ENCODE measurements at places on chromosomes 12 and 14.

GRCh38 chr12:50234347-50234746 lies 49.0 kb downstream of the LIMA1 start:
- no peak for DNase-seq

DNA sequence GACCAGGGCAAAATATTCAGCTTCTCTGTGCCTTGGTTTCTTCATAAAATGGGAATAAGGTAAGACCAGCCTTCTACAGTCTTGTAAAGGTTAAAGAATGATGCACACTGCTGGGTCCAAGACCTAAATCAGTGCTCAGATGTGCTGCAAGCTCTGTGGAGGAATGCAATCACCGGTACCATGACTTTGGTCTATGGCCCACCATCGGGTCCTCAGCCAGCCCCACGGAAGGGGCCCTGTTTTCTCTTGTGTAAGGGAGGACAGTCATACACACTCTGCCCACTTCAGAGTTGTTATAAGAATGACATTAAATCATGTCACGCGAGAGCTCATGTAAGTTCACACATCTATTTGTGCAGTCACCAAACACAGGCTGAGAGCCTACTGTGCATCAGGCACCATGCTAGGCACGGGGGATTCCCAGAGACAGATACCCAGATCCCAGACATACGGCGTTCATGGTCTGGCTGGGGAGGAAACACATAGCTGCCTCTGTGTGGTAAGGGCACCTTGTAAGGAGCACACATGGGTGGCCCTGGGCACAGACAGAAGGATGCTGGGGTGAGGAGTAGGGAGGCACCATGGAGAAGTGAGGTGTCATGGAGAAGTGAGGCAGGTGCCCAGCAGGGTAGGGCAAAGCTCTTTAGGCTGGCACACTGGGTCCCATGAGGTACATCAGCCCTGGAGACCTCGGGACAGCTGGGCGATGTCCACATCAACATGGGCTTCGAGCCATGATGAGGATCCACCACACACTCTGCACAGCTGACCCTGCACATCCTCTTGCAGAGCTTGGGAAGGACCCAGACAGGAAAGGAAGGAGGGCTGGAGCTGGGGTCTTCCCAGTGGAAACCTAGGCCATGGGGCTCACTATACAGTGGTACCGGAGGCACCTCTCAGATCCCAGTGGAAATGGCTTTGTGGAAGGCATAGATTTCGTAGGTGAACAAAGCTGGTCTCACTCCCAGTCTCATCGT lies 190.4 kb upstream of the DIO3 start:
- DNase-seq, result no peak

- DNase-seq, result no peak
Measured at GRCh38 chr12:132631666-132632065, 13.1 kb downstream of the P2RX2 start.

DNA sequence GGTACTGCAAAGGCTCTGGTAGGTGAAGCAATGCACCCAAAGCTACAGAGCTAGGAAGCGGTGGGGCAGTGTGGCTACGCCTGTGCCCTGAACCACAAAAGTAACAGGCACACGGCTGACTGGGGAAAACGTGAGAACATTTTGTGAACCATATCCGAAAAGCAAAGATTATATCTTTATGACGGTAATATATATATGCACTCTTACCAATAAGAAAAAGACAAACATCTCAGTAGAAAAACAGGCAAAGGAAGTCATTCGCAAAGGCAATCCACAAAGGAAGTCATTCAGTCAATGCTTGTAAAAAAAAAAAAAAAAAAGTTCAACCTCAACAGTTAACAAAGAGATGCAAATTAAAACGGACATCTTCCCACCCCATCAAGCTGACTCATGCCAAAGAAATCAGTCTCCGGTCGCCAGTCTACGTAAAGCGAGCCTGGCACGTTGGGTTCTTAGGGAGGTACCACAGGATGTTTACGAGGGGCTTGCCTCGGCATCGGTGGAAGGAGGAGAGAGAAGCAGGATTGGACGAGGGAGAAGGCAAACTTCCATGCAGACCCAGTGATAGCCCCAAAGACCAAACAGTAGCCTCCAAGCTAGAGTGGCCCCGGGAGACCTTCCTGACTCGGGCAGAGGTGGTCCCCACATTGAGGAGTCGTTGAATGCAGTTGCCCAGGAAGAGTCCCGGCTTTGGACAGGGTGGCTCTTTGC lies 39.4 kb upstream of the PPP2R5C start:
- no peak for DNase-seq

DNA sequence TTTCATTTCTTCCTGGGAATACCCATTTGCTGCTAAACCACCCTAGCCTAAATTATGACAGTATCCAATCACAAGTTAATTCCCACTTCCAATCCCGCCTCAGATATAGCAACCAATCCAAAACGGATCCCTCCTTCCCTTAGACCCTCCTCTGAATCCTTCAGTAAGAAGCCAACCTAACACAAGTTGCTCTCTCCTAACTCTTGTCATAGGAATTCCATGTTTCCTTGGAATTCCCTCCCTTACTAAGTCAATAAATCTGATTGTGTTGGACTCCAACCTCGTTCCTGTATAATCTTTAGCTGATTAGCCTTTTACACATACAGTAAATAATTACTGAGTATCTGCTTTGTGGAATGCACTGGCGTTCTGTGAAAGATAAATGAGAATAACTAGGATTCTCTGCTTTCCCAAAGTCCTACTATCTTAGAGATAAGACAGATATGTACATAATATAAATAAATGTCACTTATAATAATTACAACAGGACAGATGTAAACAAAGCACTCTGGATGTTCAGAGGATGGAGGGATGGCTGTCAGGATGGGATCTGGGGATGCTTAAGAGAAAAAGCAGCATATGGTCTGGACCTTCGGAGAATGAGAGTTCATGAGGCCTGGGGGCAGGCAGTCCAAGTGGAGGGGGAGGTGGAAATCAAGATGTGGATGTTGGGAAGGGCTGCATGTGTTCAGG lies 185.8 kb upstream of the SOX5 start:
- no peak for DNase-seq

- no peak for DNase-seq
Measured at GRCh38 chr14:55470025-55470424, 29.6 kb upstream of the TBPL2 start.

DNA sequence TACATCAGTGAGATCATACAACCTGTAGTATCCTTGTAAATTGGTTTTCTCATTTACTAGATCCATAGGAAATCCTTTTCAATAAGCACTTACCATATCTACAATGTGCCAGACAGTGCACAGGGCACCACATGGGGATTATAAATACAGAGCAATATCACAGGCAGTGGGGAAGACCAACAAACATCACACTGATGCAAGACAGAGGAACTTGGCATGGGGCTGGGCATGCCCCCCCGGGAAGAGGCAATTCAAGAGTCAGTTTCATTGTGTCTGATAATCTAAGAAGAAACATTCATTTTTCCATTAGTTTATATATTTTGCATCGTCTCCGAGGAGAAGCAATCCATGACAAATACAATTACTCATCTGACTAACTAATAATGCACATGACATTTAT lies 16.2 kb downstream of the NT5DC3 start:
- DNase-seq, result no peak

Measured in stimulated activated CD4-positive, alpha-beta T cell treated with anti-CD3 and anti-CD28 coated beads, Interleukin-4, amount 100 ng/mL, for 48 hours (primary cell).